ENCODE measurements at places on chromosomes 5 and 9.
A peak's percentile ranks its signal among the peaks of the same experiment; 100 is the strongest.

- no peak for DNase-seq
Measured at GRCh38 chr9:29556317-29556716, 1983.0 kb upstream of the C9orf72 start.

GRCh38 chr5:39648085-39648847 lies 223.5 kb upstream of the DAB2 start:
- no peak for DNase-seq

- DNase-seq, result no peak
Measured at GRCh38 chr9:4668604-4669003, 2.3 kb upstream of the SPATA6L start.

DNA sequence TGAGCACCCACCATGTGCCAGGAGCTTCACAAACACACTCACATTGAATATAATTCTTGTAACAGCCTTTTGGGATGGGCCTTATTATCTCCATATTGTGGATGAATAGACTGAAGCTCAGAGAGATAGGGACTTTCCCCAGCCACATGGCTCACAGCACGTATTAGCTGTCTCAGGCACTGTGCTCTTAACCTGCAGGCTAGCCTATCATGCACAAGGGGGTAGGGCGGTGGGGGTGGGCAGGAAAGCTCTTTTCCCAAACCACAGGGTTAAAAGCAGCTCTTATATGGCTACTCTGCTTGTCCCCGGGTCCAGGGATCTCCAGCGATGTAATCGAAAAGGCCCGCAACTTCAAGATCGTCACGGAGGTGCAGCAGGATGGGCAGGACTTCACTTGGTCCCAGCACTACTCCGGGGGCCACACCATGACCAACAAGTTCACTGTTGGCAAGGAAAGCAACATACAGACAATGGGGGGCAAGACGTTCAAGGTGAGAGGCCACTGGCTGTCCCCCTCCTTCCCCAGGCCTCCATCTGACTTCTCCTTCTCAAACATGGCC lies 2.6 kb downstream of the FABP6 start:
- DNase-seq, result no peak

- DNase-seq, result no peak
Measured at GRCh38 chr9:84349671-84350070, 9.1 kb upstream of the SLC28A3 start.

DNA sequence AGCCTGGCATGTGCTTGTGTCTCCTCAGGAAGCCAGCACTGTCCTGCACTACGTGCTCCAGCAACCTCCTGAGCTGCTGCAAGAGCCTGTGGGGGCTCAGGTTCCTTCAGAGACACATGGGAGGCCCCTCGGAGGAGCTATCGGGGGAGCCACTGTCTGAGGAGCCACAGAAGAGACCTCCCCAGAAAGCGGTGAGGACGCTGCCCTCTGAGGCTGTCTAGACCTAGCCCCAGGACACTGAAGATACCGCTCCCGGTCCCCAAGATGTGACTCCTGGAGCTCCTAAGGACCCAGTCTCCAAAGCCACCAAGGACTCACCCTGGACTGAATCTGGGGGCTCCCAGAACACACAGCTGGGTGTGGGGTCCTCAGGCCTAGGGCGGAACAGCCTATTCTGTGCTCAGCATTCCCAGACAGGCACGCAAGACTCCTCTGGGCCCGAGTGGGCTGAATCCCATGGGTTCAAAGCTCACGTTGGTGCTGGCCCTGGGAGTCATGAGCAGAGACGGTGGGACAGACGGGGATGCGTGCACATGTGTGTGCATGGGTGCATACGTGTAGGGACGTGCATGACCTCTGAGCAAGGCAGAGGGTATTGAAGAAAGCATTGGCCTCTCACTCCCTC lies 50.0 kb downstream of the HRH2 start:
- DNase-seq, result no peak

GRCh38 chr5:14948383-14948782 lies 76.8 kb upstream of the ANKH start:
- no peak for DNase-seq

- no peak for DNase-seq
Measured at GRCh38 chr9:751137-752051, 90.1 kb upstream of the DMRT1 start.

- DNase-seq, result no peak
Measured at GRCh38 chr9:69857131-69857530, 36.5 kb downstream of the CFAP95 start.

DNA sequence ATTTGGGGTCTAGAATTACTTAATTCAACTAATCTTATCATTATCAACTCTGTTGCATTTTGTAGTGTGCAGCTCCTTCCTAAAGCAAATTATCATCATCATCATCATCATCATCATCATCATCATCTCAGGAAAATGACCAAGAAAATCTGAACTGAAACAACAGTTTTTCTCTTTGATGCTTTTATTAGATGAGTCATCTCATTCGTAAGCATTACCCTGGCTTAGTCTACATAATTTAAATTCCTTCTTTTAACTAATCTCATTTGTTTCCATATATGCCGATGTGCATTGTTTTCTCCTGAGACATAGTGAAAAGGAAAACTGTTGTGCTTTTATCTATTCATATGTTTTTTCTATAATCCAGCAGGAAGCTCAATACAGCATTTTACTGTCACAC lies 173.0 kb upstream of the PDE4D start:
- DNase-seq, result no peak

DNA sequence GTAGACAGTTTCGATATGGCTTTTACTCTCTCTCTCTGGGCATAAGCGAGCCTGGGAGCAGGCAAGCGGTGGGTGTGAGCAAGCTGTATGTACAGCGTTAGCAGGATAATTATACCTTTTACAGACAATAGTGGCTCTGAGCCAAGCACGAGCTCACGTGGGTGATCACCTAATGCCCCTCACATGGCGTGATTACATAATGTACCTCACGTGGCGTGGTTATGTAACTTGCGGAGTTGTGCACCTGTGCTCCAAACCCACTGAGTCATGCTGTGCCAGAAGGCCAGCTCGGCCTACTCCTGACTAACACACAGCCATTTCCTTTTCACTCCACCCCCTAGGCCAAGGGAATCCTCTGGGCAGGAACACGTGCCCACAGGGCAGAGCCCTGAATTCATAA lies 797.2 kb downstream of the EFNA5 start:
- DNase-seq, result no peak

DNA sequence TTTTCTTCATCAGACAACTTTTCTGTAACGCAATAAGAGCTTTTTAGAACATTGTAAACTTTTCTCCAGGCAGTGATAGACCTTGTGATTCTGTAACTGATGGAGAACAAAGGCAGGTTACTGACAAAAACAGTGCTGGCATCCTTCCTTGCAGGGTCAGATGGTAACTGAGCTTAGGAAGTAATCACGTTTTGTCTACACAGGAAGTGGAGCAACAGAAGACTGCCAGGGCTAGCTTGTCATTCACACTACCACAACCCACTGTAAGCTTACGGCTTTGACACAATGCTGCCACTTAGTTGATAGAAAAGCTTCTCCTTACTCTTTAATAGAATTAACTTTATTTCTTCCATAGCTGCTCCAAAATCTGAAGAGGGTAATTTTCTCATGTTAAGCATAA lies 46.8 kb downstream of the FBN2 start:
- no peak for DNase-seq

GRCh38 chr5:14261235-14261634 lies 118.1 kb downstream of the TRIO start:
- DNase-seq, result no peak

DNA sequence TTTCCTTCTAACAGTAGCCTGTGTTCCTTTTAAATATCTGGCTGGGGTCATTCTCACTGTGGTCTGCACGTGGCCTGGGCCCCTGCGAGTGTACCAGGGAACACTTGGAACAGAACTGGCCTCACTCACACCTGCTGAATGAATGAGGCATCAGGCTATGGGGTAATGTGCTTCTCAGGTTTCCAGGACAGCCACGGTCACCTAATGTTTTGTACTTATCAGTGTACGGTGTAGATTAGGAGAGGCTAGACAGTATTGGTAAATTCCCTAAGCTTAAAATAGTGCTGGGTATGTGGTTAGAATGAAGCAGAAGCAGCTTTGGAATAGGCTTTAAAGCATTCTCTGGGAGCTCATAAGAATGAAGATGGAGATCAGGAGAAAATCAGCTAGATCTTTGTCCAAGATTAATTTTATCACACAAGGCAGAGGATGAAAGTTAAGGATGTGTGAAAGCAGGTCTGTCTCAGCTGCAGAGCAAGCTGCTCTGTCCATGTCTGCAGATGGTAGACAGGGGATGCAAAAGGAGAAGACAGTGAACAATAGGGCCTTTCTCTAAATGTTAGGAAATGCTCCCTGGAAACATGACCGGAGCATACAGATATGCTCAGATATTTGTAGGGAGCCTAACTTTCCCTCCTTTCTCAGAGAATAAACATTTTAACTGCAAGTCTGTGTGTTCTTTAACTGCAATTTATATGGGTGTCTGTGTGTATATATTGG lies 267.5 kb downstream of the NR3C1 start:
- DNase-seq, result no peak

GRCh38 chr5:133665571-133665970 lies 53.2 kb upstream of the FSTL4 start:
- no peak for DNase-seq

DNA sequence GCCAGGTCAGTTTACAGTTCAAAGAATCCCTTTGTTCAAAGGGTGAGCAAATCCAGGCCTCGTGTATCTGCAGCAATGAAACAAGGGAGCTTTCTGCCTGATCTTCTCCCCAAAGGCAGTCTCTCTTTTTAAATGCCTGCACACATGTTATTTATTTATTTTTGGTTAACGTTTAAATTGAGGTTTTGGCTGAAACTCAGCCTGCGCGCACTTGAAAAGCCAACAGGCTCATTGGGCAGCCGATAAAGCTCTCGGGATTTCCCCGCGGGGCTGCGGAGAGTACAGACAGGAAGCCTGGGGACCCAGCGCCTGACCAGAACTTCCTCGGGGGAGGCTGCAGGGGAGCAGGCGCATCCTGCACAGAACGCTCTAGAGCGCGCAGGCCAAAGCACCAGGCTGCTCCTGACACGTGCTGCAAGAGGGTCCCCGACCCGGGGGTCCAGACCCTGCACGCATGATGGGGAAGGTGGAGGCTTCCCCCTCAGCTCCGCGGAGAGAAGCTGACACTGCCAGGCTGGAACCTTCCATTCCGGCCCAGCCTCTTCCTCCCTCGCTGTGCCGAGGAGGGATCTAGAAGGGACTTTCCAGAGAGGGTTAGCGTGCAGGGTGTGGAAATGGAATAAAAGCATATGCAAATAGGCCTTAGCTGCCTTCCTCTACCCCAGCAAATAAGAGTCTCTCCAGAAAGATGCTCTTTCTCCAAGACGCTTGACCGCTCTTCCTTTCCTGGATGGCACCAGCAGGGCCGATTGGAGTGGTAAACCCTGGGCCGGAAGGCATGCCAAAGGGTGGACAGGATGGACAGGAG lies 46.1 kb downstream of the PTTG1 start:
- DNase-seq, result peak; percentile 77

- DNase-seq, result no peak
Measured at GRCh38 chr5:141821430-141821925, 56.7 kb downstream of the PCDH1 start.

DNA sequence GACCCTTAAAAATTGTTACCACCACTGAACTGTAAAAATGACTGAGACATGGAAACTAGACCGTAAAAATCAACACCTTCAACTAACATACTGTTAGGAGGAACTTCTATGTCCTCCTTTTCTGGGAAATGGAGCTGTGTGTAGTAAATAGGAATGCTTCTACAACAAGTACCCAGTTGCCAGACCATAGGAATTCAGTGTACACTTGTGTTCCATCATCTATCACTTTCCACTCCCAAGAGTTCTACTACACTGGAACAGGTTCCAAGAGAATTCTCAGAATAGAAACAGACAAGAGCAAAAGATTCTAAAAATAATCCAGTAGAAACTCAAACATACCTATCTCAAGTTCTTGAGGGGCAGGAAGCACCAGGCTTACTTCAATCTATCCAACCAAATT lies 23.6 kb downstream of the UBAP2 start:
- no peak for DNase-seq

DNA sequence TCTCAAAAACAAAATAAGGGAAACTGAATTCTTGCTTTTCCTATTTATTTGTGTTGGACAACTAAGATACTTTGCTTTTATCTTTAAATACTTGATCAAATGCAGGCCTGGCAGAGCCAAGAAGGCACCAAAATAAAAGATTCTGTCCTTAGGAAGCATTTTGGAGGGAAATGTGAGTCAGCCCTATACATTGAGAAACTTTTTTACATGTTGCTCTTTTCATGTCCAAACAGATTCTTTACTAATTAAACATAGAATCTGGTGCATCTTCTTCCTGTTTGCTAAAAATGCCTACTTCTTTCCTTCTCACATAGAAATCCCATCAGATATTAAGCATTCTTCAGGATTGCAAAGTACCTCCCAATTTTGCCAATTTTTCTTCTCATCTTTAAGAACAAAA lies 1160.4 kb downstream of the EFNA5 start:
- DNase-seq, result no peak

DNA sequence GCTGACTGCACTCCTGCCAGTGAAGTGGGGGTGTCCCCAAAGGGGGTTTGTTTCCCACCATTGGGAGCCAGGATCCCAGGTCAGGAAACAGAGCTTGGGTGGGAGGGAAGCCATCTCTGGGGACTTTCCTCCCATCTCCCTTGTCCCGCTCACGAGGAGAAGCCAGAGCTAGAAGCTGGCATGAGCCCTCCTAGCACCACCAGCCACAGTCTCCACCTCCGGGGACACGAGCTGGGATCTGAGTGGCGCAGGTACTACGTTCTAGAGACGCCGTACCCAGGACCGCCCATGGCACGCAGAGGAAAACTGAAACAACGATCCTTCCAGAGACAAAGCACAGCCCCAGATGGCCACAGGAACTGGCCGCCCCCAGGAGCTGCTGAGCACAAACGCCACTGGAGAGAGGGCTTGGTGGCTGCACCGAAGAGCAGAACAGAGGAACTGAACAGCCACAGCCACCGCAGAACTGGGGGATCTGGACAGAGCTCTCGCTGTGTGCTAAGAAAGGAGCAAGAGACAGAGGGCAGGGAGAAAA lies 29.8 kb downstream of the ADAMTS2 start:
- DNase-seq, result no peak

DNA sequence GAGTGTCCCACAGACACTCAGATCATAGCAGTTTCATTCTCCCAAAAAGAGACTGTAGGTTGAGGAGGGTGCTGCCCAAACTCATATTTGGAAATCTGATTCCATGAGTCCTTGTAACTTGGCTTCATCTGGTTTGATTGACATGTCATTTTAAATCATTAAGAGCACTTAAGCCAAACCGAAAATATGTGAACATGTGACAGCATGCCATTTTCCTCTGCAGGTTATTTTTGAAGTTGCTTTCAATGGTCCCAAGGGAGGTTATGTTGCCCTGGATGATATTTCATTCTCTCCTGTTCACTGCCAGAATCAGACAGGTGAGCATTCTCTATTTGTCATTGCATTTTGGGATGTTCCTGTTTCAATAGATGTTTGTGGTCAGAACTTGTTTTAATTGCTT lies 87.6 kb downstream of the MAMDC2 start:
- DNase-seq, result no peak

DNA sequence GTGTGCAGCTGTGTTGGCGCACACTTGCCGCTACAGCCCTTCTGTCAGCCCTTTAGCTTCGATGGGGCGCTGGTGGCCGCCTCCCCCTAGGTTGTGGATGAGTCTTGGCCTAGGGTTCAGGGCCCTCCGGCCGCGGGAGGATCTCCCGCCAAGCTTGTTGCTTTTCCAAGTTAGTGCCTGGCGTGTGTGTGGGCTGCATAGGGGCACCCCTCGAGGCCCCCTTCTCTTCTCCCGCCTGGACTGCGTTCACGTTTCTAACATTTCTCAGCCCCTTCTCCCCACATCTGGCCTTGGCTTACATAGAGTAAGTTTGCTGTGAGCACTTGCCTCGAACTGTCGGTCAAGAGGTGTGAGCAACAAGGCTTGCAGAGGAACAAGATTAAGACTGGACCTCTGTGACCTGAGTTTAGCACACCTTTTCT lies 413 bp upstream of the OXCT1 start:
- DNase-seq, result no peak
